Body of pancreas (tissue), 4 donors: ENCODE measurements at places on chromosomes 1 and 21. TPM values are rescaled to one million over a fixed set of nuclear protein-coding genes. Genes with fewer than 3 reads are reported as not detected.
A peak's percentile ranks its signal among the peaks of the same experiment; 100 is the strongest.

DNA sequence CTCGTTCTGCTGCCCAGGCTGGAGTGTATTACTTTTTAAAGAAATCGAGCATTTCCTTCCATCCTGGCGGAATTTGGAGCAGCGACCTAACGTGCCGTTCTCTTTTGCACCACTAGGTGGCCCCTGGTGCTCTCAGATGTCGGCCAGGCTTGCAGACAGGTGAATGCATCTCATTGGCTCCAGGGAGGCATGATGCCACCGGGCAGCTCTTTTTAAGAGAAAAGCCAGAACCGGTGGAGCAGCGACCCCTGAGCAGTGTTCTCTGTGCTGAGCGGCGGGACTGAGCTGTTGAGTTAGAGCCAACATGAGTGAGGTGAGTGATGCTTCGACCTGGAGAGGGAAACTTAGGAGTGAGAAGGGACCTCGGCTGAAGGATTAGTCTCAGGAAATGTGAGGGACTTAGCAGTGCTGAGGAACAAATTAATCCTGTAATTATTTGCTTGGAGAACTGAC lies at the start of gene PCP4:
TSS of gene PCP4 (plus strand) at position 241 of the 453 bp plus-strand sequence. CDS start at position 305, 64 bp downstream.
- H3K27ac ChIP-seq = no peak within 1 kb of the TSS
- no peaks in the 10 kb centered on the region for H3K36me3 ChIP-seq
- peak; percentile 58 for DNase-seq
- H3K4me1 ChIP-seq = no peaks in the 10 kb centered on the region

DNA sequence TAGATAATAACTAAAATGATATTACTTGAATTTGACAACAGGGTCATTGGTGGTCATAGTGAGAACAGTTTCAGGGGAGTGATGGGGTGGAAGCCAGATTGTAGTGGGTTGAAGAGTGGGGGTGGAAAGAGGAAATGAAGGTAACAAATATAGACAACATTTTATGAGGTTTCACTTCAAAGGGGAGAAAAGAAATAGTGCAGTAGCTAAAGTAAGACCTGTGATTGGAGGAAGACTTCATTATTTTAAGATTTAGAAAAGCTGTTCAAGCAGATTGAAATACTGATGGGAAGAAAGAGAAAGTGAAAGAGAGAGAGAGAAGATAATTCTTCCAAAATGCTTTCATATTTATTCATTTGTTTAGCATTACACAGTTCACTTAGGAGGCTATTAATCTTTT lies 52.0 kb upstream of the KCNA3 start:
- H3K27me3 ChIP-seq = no peaks in the 10 kb centered on the region
- H3K4me1 ChIP-seq = no peaks in the 10 kb centered on the region
- no peaks in the 10 kb centered on the region for H3K36me3 ChIP-seq
- H3K4me3 ChIP-seq = no peak overlapping the region
- DNase-seq = no peak

GRCh38 chr1:111658622-111659021 lies 39.0 kb downstream of the RAP1A start:
- peaks cover 30% of the 10 kb centered on the region for H3K4me1 ChIP-seq
- no peak for DNase-seq
- H3K27me3 ChIP-seq = no peaks in the 10 kb centered on the region

DNA sequence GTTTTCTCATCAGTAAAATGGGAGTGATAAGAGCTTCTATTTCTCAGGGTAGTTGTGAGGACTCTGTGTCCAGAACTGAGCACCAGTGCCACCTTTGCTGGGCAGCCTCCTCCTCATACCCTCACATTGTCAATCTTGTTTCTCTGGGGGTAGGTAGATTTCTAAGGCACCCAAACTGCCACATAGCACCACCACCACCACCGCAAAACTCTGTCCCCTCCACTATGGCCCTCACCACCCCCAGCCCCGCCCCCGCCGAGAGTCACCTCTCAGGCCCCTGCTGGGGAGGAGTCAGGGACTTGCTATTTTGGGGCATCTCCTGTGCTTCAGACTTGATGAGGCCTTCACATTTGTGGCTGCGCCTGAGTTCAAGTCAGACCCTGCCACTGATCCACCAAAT lies 549.2 kb downstream of the PTPRU start:
- no peak overlapping the region for H3K27ac ChIP-seq
- H3K27me3 ChIP-seq = peaks cover 7% of the 10 kb centered on the region

GRCh38 chr1:188343914-188344313 lies 1515.2 kb downstream of the PLA2G4A start:
- H3K4me3 ChIP-seq = no peak overlapping the region
- H3K4me1 ChIP-seq = no peaks in the 10 kb centered on the region
- no peaks in the 10 kb centered on the region for H3K27me3 ChIP-seq
- no peak overlapping the region for H3K27ac ChIP-seq
- no peaks in the 10 kb centered on the region for H3K36me3 ChIP-seq
- no peak for DNase-seq

DNA sequence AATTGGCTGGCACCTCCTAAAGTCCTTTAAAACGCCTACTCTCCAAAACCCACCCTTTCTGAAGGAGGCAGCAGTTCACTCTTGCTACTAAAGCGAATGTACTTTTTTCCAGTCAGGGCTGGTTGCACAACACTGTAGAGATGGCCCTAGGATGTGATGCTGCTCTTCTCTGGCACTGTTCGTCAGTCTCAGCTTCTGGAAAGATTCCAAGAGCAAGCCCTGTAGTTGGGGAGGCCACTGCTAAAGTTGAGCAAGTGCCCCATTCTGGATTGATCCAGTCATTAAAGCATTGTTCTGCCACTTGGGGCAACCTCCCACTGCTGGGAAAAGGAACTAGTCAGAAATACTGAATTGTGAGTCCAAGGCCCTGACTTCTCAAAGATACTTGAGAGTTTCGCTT lies 28.5 kb upstream of the KCNQ4 start:
- no peaks in the 10 kb centered on the region for H3K27me3 ChIP-seq
- H3K27ac ChIP-seq = no peak overlapping the region

GRCh38 chr1:34714386-34714785 lies 40.5 kb upstream of the GJB5 start:
- no peaks in the 10 kb centered on the region for H3K27me3 ChIP-seq
- H3K27ac ChIP-seq = no peak overlapping the region
- DNase-seq = no peak
- no peaks in the 10 kb centered on the region for H3K4me1 ChIP-seq

- H3K27ac ChIP-seq = no peak overlapping the region
- no peaks in the 10 kb centered on the region for H3K27me3 ChIP-seq
- no peak overlapping the region for H3K4me3 ChIP-seq
- no peak for DNase-seq
These were observed 22.3 kb downstream of the ACTA1 start for GRCh38 chr1:229411434-229412055.

GRCh38 chr1:54583871-54584270 lies 35.8 kb downstream of the ACOT11 start:
- H3K4me3 ChIP-seq = no peak overlapping the region
- peaks cover 23% of the 10 kb centered on the region for H3K4me1 ChIP-seq
- no peak overlapping the region for H3K27ac ChIP-seq
- H3K36me3 ChIP-seq = no peaks in the 10 kb centered on the region

DNA sequence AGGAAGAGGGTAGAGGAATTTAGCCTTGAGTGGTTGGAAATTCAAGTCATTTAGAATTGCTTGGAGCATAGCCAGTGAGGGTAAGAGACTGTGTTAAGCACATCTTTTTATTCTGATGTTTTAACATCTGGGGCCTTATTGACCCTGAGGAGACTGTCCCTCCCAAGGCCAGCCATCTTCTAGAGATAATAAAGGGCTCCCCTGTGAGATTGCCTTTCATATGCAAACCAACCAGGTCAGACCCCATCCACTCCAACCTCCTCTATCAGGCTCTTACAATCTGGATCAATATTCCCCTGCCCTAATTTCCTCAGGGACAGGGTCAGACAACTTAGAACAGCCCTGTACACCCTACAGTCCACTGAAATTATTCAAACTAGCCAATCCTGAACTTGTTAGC lies 93.8 kb downstream of the ATP1B1 start:
- no peak overlapping the region for H3K4me3 ChIP-seq
- H3K27me3 ChIP-seq = no peaks in the 10 kb centered on the region
- H3K4me1 ChIP-seq = no peaks in the 10 kb centered on the region
- no peak overlapping the region for H3K27ac ChIP-seq
- DNase-seq = no peak
- H3K36me3 ChIP-seq = no peaks in the 10 kb centered on the region

DNA sequence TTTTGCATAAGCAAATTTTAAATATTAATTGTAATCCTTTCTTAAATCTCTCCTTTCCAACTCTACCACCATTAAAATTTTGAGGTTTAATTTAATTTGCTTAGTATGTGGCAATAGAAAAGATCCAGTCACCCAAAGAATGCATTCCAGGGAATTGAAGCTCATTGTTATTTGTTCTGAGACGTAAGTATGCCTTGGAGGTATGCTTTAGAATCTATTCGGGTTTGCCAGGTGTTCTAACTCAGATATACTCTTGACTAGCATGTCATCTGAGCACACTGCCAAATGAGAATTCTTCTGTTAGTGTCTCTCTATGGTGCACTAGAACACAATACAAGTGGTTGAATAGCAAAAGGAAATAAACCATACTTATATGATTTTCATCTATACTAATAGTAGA lies 813.6 kb upstream of the ADGRL2 start:
- no peak for DNase-seq
- no peak overlapping the region for H3K4me3 ChIP-seq
- H3K27me3 ChIP-seq = no peaks in the 10 kb centered on the region
- no peak overlapping the region for H3K27ac ChIP-seq

DNA sequence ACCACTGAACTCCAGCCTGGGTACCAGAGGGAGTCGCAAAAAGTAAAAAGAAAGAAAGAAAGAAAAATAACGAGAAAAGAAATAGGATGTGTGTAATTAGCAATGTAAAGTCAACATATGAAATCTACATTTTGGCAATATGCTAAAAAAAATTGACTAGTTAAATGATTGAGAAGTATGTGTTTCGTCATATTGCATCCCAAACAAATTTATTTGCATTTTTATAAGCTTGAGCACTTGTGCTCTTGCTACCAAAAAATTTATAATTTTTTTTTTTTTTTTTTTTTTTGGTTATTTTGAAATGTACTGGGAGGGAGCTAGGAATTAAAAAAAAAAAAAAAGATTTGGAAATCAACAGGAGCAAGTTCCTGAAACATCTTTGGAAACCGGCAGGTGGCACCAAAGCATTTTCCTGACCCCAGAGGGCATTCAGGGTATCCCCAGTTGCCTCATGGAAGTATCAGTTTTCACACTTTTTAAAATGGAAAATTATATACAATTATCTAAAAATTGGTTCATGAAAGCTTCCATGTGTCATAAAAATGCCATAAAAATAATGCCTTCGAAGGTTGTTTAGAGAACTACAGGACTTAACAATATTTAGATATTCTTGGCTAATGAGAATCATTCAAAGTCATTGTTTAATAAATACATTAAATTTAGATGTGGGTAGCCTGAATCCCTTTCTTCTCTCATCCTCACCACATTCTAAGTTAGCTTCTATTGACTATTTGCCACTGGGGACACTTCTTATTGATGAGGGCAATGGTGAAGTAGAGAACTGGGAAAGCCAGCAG lies 4.8 kb upstream of the HEATR1 start:
- no peak overlapping the region for H3K27ac ChIP-seq
- peaks cover 18% of the 10 kb centered on the region for H3K4me1 ChIP-seq
- H3K27me3 ChIP-seq = no peaks in the 10 kb centered on the region
- no peak overlapping the region for H3K4me3 ChIP-seq

DNA sequence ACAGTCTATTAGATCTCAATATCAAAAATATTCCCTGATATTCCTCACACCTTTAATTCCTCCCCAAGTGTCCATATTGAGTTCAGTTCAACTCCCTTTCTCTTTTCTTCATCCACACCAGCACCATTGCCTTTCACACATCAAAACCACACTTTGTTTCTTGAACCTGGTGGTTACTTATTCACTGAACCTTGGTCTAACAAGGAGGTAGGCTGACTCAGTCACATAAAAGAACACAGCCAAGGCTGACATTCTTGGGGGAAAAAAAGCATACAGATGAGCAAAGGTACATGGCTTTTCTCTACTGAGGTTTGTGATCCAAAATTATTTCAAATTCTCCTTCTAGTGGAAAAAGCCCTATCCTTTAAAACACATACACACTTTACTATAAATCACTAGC lies 131.7 kb upstream of the USH2A start:
- no peak overlapping the region for H3K4me3 ChIP-seq
- no peaks in the 10 kb centered on the region for H3K27me3 ChIP-seq
- no peak overlapping the region for H3K27ac ChIP-seq

GRCh38 chr1:22611530-22611947 lies 24.9 kb upstream of the C1QA start:
- H3K27me3 ChIP-seq = peaks cover 6% of the 10 kb centered on the region
- H3K36me3 ChIP-seq = no peaks in the 10 kb centered on the region
- no peak overlapping the region for H3K4me3 ChIP-seq
- H3K27ac ChIP-seq = no peak overlapping the region

DNA sequence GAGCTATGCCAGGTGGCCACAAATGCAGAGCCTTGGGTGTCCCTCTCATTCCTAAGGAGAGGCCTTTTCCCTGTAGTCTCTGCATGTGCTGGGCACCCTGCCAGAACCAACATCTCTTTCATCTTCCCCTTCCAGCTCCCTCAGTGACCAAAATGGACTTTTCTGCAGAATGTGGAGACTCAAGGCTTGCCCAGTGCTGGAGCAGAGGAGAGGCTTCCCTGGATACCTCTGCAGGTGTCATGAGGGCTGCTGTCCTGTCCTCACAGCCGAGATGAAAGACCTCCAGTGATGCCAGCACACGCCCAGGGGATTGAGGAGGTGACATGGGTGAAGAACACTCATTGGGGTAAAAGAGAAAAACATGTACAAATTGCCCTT lies 347.0 kb upstream of the AJAP1 start:
- no peak overlapping the region for H3K4me3 ChIP-seq
- DNase-seq = no peak
- no peaks in the 10 kb centered on the region for H3K4me1 ChIP-seq

CHI3L1 gene
- 8.2 TPM for total RNA-seq

GJB5 gene
- total RNA-seq = not detected

AMY1B gene
- total RNA-seq = not detected

TMEM54 gene
- total RNA-seq = 40.2 TPM

HDGF gene
- total RNA-seq = 92.4 TPM

RGS1 gene
- total RNA-seq = 10.4 TPM

MOV10 gene
- total RNA-seq = 26.2 TPM

KIF26B gene
- total RNA-seq = 4.6 TPM

RGS16 gene
- 2.6 TPM for total RNA-seq

SYT14 gene
- not detected for total RNA-seq

KIRREL1 gene
- total RNA-seq = 11.4 TPM

COL8A2 gene
- 1.3 TPM for total RNA-seq

C1orf53 gene
- 3.6 TPM for total RNA-seq
